ENCODE measurements at places on chromosomes 5 and 9.

- DNase-seq = peak; percentile 90
Measured at GRCh38 chr9:36092509-36093215, 43.9 kb upstream of the GLIPR2 start.

- peak; percentile 15 for DNase-seq
Measured at GRCh38 chr5:78534905-78535200, 113.7 kb downstream of the LHFPL2 start.

DNA sequence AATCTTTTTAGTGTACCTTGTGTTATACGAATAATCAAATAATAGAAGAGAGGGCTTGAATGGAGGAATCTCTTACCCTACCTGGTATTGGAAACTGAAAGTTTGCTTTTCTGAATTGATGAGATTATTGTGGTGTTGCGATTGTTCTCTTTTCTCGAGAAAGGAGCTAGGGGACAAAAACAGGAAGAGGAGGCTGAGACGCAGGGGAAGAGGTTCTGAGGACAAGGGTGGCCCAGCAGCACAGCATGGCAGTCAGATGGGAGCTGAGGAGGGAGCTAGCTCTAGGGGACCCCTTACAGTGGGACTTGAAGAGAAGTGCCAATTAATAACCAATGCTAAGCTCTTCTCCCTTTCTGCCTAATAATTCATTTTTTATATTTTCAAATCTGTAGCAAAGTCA is 183.3 kb upstream of the DMAC1 start:
- no peak for DNase-seq

- DNase-seq = peak; percentile 30
Measured at GRCh38 chr9:99180199-99180598, 41.5 kb downstream of the ALG2 start.

- no peak for DNase-seq
Measured at GRCh38 chr9:104808035-104808614, 44.2 kb downstream of the NIPSNAP3B start.

- no peak for DNase-seq
Measured at GRCh38 chr5:124661317-124662141, 84.9 kb downstream of the ZNF608 start.

DNA sequence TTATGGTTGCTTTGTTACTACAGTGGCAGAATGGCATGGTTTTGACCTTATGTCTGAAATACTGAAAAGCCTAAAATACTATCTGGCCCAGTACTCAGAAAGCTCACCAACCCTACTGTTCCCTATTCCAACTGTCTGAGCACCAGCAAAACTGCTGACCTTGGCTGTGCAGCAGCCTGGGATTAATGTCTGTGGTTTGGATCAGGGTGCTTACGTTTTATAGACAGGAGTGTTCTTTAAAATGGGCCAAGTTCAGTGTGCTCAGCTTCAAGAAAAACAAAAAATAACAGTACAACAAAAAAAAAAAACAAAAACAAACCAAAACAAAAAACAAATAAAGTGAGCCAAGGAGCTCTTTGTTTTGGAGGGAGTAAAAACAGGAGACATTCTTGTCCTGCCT is 36.4 kb downstream of the SLC28A3 start:
- DNase-seq = no peak

DNA sequence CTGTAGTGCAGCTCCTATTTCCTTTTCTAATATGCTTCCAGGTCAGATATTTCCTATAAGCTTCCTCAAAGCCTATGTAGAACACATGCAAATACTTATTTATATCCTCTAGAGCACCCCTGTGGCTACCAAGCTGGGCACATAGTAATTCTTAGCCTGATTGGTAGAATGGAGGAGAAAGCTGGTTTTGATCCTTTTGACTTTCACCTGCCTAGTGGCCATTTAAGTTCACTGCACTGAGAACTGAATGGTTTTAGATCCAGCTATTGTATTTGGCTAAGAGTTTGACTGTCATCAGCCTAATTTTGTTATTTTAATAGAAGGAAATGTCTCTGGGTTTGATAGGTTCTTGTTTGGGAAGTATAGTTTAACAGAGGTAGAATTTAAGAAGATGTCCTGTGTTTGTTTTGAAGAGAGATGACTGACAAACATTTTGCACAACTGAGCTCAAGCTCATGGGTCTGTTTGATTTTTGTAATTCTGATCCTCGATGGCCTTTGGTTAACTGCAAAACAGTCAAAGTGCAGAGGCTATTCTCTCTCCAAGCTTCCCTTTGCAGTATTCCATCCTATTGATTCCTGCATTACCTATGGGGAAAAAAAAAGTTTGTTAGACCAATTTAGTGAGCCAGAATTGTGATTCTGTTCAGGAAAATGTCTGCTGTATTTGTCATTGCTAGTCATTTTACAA is 85.4 kb downstream of the KCNN2 start:
- peak; percentile 1 for DNase-seq

GRCh38 chr5:36089989-36090388 is 23.3 kb upstream of the UGT3A2 start:
- DNase-seq = peak; percentile 39

DNA sequence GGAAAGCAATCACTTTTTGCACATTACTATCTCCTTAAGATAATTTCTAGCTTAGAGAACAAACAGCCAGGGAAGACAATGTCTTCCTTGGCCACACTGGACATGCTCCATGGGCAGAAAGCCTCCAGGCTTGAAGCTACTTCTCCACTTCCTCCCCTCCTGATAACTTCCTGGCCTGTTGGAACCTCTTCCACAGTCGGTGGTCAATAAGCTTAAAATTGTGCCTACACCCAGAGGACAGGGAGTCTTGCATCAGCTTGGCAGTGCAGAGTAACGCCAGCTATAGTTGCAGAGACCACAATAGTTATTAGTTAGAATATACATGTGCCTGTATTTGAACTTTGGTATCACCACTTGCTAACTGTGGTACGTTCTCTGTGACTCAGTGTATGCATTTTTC is 58.1 kb upstream of the ABCA1 start:
- DNase-seq = no peak

- DNase-seq = no peak
Measured at GRCh38 chr9:18861609-18862544, 171.1 kb downstream of the SAXO1 start.

GRCh38 chr5:21237461-21237860 is 1249.5 kb upstream of the CDH18 start:
- no peak for DNase-seq

DNA sequence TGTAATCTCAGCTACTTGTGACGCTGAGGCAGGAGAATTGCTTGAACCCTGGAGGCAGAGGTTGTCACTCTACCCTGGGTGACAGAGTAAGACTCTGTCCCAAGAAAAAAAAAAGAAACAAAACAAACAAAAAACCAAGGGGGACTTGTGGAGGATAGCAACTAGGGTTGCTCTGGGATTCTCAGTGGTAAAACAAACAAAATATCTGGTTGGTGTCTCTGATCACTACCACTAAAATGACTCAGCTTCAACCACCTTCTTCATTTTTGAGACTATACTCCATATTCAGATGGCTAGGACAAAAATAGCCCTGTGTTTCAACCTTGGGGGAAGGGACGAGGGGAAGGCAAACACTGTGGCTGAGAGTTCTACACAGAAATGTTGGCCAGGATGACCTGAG is 110.3 kb downstream of the ARRDC3 start:
- no peak for DNase-seq

- DNase-seq = no peak
Measured at GRCh38 chr5:96994493-96994892, 58.6 kb downstream of the LNPEP start.

GRCh38 chr5:102271759-102272158 is 24.3 kb downstream of the SLCO4C1 start:
- no peak for DNase-seq
